ENCODE measurements at places on chromosomes 1 and 21.

DNA sequence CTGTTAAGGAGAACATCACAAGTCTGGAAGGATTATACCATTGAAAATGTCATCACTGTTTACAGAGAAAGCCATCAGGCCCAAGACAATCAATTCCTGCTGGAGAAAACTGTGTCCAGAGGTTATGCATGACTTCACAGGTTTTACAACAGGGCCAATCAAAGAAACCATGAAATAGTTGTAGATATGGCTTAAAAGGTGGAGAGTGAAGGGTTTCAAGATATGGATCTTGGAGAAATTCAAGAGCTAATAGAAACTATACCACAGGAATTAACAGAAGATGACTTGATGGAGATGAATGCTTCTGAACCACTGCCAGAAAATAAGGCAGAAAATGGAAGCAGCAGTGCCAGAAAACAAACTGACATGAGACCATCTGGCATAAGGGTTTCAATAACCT, 30.2 kb downstream of the USP1 start:
- no peak for DNase-seq

DNA sequence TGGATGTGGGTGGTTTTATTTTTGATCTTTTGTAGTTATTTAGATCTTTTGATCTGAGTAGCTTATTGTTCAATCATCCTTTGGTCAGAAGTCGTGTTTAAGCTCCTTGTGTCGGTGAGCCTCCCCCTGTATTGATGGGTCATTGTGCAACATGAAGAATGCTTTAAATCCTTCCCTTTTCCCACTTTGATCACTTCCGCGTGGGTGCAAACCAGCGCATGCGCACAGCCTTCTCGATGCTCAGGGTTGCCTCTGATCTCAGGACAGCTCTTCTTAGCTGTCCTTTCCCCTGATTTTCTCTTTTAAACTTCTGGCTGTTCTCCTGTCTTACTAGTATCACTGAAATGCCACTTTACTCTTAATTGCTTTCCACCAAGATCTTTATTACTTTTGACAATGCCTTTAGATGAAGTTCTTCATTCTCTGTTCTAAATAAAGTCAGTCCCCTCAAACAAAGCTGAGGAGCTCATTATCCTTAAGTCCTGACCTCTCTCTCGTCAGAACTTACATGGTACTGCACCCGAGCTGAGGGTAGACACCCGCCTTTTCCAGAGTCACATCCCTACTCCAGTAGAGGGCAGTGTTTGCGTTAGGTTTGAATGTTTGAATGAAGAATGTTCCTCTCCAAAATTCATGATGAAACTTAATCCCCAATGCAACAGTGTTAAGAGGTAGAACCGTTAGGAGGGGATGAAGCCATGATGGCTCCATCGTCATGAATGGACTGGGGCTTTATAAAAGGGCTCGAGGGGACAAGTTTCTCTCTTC, 547.9 kb upstream of the TMPRSS15 start:
- no peak for DNase-seq

DNA sequence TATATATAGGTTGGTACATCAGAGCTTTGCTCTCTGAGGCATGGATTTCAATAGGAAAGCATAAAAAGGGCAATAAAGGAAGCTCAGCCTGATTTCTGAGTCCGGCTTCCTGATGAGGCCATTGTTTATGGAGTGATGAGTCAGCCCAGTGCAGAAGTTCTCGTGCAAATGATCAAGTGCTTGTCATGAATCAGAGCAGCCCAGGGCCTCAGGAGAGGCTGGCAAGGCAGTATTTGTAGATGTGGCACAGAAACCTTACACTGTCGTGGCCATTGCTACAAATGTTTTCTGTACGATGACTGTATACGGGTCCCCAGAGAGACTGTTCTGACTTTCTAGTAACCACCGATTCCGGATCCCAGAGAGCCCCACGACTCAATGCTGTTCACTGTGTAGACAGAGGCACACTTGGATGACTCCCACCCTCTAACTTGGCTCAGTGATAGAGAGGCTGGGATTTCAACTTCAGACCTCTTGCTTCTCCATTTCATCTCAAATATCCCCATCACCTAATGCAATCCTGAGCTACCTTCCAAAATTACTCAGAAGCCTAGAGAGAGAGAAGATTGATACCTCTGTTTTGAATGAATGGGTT, 26.8 kb downstream of the UMODL1 start:
- DNase-seq: peak; percentile 59

DNA sequence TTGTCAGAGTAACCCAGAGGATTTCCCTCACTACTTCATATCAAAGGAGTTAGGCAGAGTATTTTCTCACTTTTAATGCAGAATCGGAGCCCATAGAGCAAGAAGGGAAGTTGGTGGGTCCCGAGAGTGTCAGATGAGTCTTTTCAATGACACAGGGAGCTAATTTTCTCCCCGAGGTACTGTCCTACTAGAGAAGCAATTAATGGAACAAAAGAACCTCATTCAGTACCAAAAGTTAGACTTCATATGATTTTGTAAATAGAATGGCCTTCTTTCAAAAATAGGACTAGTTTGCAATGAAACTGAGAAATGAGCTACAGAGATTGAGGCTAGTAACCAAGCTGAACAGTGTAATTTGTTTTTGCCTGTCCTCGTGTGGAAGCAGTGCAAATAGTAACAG, 3.9 kb downstream of the NCAM2 start:
- DNase-seq: no peak

- no peak for DNase-seq
Observed at GRCh38 chr1:86389307-86389706, 6.8 kb downstream of the ODF2L start.

DNA sequence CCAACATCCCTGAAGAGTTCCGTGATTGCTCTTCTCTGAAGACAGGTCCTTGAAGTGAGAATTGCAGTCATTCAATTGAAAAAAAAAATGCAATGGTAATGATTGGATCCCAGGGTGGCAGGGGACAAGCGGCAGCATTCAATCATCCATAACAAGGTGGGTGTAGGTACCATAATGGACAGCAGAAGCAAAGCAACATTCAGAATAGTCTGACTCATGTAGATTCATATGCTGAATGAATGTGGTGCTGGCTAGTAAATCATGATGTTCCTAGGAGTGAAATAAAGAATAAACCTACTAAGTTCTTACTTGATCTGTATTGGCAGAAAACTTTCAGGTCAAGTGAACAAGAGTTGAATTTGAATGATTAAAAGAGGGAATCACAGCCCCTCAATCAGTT, 319.6 kb downstream of the GPATCH2 start:
- DNase-seq: no peak

DNA sequence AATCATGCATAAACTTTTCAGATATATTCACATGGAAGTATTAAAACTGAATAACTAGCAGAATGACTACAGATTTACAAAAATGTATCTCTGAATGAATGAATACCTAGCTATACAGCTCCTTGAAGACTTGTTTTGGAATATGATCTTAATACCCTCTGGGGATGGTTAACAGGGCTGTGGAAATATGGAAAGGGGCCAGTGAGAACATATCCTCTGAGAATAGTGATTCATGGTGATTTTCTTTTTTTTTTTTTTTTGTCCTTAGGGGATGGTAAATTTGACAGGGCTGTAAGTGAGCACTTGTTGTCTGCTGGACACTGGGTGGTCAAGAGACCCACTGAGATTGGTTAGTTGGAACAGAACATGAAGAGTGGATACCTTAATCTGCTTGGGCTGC, 80.7 kb upstream of the HP1BP3 start:
- DNase-seq: no peak

GRCh38 chr21:36914244-36915013, 52.0 kb downstream of the HLCS start:
- DNase-seq: no peak

DNA sequence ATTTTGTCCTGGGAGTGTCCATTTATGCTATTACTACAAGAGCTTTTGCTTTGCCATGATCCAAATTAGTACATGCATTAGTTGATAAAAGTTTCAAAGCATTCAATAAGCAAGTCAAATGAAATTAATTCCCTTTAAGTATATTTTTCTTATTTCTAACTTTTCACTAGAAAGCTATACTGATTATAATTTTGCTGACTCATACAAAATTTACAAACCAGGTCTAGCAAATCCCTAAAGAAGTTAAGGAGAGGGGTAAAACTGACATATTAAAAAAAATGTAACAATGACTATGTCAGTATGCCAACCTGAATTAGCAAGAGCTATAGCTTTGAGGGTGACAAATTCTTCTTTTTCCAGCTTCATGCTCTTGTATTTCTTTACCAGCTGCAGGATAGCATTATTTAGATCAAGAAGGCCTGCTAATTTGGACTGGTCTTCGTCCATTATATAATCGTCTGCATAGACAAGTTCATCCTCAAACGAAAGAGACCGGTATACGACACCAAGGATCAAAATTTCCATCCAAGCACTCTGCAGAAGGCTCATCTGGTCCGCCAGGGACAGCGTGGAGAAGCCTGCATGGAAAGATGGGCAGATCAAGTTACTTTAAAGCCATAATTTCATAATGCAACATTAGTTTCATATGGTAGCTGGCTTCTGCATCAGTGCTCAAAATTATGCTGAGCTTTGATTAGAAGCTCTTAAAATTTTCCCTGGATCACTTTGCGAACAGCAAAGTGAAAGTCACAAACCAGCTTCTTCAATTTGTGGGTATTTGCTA, 95.8 kb upstream of the USH2A start:
- DNase-seq: no peak

GRCh38 chr1:206582971-206583706, 29.1 kb downstream of the EIF2D start:
- no peak for DNase-seq

GRCh38 chr1:175927944-175928343, 184.5 kb upstream of the TNR start:
- no peak for DNase-seq

- DNase-seq: no peak
Observed at GRCh38 chr1:160410406-160411005, 10.1 kb downstream of the VANGL2 start.

GRCh38 chr21:31798842-31799704, 67.2 kb upstream of the SCAF4 start:
- DNase-seq: no peak

DNA sequence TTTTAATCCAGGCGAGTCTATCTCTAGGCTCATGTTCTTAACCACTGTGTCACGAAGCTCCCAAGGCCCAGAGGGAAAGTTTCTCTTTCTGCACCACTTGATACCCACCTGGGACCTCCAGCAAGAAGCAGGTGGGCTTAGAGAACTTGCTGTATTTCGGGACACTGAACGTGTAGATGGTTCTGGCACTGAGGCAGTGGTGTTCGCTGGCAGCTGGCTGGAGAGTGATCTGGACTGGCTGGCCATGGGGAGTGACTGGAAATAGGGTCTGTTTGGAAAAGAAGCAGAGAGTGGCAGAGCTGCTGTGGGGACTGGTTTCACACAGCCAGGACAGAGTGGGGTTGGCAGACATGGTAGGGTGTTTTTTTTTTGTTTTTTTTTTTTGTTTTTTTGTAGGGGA, 16.4 kb upstream of the IL22RA1 start:
- DNase-seq: no peak

DNA sequence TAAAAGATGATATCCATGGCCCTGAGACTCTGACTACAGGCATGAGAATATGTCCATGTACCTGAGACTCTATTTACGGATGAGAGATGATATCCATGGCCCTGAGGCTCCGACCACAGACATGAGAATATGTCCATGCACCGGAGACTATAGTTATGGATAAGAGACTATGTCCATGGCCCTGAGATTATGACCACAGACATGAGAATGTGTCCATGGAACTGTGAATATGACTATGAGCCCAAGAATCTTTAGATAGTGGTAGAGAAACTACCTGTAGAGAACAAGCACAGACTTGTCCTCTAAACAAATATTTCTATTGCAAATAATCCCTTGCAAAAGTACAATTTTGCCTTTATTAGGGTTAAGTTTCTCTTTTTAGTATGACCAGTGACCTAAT, 263.2 kb downstream of the PCP4 start:
- DNase-seq: no peak

GRCh38 chr1:189117072-189117770, 1360.4 kb downstream of the BRINP3 start:
- DNase-seq: no peak

- no peak for DNase-seq
Observed at GRCh38 chr1:110298991-110299390, 40.2 kb upstream of the RBM15 start.

DNA sequence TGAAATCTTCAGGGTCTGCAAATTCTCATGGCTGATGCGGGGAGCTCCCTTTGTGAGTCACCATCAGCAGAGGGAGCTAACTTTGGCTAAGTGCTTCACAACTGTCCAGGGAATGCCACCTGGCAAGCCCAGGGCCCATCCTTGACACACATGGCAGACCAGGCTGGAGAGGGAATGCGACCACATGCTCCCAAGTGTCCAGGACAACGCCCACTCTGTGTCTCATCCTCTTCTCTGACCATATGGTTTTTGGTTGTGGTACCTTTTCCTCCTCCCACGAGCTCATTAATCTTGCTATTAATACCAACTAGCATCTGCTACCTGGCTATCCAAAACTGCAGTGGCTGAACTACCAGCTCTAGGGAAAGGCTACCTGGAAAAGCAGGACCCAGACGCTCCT, 37.1 kb upstream of the CLSTN1 start:
- no peak for DNase-seq

- DNase-seq: no peak
Observed at GRCh38 chr1:167137793-167138510, 44.1 kb downstream of the STYXL2 start.

DNA sequence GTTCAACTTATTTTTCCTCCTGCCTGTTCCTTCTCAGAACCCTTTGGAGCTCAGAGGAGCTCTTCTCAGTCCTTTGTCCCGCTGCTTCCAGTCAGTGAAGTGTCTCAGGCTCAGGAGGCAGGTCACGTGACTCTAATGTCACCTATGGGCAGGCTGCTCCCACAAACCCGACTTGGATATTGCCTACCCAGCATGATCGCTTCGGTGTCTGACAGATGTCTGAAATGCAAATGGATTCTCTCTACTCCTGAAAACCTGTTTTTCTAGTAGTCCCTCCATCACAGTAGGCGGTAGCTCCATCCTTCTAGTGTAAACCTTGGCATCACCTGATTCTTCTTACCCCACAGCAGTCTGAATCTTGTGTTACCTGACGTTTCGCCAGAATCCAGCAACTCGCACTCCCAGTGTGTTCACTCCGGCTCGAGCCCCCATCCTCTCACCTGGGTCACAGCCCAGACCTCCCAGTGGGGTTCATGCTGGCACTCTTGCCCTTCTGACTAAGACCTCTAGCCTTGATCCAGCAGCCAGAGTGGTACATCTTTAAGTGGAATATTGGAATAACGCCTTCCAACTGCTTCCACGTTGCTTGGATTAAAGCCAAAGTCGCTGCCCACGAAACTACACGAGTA, 5.4 kb downstream of the PADI6 start:
- DNase-seq: no peak

- DNase-seq: no peak
Observed at GRCh38 chr1:19447550-19447949, 37.8 kb downstream of the CAPZB start.

DNA sequence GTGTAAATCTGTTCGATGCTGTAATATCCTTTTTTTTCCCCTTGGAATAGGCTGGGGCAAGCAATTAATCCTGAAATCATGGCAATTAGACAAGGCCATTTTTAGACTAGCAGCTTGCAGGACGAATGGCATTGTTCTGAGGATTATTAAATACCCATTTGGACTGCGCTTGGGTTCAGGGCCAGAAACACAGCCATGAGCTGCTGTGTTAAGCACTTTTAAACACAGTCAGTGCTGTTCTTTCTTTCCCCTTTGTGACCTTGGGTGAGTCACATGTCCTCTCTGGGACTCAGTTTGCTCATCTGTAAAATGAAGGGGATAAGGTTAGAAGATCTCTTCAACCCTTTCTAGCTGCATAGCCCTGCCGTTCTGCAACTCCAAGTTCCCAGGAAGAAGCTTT, 58.6 kb upstream of the C8B start:
- no peak for DNase-seq

All from Calu3 (cell line).